Tibial artery (tissue), 4 donors: ENCODE measurements at places on chromosomes 3 and 15.

GRCh38 chr3:159458982-159459381 is 529.7 kb upstream of the IL12A start:
- no peak for DNase-seq
- H3K27ac ChIP-seq, result no peak overlapping the region
- H3K27me3 ChIP-seq, result no peaks in the 10 kb centered on the region
- H3K36me3 ChIP-seq, result no peaks in the 10 kb centered on the region
- no peaks in the 10 kb centered on the region for H3K4me1 ChIP-seq

GRCh38 chr15:60982249-60982910 is 246.7 kb downstream of the RORA start:
- no peak overlapping the region for H3K4me3 ChIP-seq
- no peaks in the 10 kb centered on the region for H3K27me3 ChIP-seq
- no peaks in the 10 kb centered on the region for H3K36me3 ChIP-seq

DNA sequence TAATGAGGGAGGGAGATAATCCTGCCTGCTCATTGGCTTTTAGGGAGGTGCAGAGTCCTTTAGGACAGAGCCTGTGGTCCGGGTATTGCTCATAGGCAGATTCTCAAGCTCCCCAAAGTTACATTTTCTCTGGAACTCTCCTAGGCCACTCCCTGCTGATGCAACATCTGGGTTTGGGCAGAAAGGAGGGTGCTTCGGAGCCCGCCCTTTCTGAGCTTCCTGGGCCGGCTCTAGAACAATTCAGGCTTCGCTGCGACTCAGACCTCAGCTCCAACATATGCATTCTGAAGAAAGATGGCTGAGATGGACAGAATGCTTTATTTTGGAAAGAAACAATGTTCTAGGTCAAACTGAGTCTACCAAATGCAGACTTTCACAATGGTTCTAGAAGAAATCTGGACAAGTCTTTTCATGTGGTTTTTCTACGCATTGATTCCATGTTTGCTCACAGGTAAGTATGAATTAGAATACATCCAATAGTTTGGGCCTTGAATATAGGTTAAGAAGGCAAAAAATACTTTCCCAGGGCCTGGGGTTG is at the start of gene IL20RB:
Gene IL20RB, plus strand, starts transcription at position 233 of the 538 bp plus-strand sequence. Its CDS starts 131 bp downstream, at position 364.
- H3K27ac ChIP-seq, result no peak within 1 kb of the TSS
- H3K36me3 ChIP-seq, result no peaks in the 10 kb centered on the region
- no peak within 1 kb of the TSS for H3K4me3 ChIP-seq
- H3K4me1 ChIP-seq, result no peaks in the 10 kb centered on the region

GRCh38 chr3:54882129-54882833 is 45.6 kb downstream of the LRTM1 start:
- no peak for DNase-seq
- no peaks in the 10 kb centered on the region for H3K4me1 ChIP-seq
- no peaks in the 10 kb centered on the region for H3K27me3 ChIP-seq
- no peak overlapping the region for H3K27ac ChIP-seq
- H3K4me3 ChIP-seq, result no peak overlapping the region

- H3K4me1 ChIP-seq, result no peaks in the 10 kb centered on the region
- no peak for DNase-seq
- H3K4me3 ChIP-seq, result no peak overlapping the region
- no peak overlapping the region for H3K27ac ChIP-seq
- H3K27me3 ChIP-seq, result peaks cover 18% of the 10 kb centered on the region
- no peaks in the 10 kb centered on the region for H3K36me3 ChIP-seq
Measured at GRCh38 chr3:197426121-197426566, 127.7 kb upstream of the DLG1 start.

GRCh38 chr3:39937874-39938273 is 128.5 kb downstream of the MYRIP start:
- no peak overlapping the region for H3K27ac ChIP-seq
- no peaks in the 10 kb centered on the region for H3K36me3 ChIP-seq
- DNase-seq, result no peak
- peaks cover 40% of the 10 kb centered on the region for H3K4me1 ChIP-seq
- H3K27me3 ChIP-seq, result no peaks in the 10 kb centered on the region

DNA sequence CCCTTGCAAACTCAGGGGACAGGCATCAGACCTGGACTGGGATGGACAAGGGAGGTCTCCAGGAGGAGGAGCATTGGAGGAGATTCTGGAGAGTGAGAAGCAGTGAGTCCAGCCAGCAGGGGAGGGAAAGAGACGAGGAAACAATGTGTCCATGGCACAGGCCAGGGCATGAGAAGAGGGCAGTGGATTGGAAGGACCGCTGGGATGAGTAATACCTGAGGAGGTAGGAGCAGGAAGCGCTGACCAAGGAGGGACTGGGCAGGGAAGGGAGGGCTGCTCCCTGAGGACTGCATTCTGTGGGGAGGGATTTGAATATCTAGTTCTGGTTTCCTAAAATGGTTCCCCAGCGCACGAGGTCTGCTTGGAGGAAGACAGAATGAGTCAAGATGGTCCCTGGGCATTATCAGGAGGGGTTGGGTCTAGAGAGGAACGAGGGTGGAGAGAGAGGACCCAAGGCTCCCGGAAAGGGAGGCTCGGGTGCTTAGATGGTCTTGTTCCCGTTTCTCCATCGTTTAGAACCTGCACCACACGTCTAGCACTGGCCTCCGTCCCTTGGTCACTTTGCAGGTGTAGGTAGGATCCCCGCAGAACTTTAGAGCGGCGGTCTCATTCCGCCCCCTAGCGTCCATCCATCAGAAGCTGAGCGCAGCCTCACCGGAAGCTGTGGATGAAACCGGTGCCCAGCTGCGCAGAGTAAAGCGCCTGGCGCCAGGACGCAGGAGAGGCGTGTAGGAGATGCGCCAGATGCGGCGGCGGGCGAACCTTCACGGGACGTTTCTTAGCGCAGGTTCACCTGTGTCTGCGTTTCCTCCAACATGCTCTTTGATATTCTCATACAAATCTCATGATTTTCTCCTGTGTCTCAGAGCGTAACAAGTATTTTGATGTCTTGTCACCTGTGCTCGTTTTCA is 190.7 kb upstream of the NDN start:
- no peak overlapping the region for H3K27ac ChIP-seq
- no peak for DNase-seq
- no peaks in the 10 kb centered on the region for H3K36me3 ChIP-seq
- H3K27me3 ChIP-seq, result no peaks in the 10 kb centered on the region
- no peaks in the 10 kb centered on the region for H3K4me1 ChIP-seq

GRCh38 chr15:70531576-70531975 is 231.8 kb downstream of the UACA start:
- no peaks in the 10 kb centered on the region for H3K4me1 ChIP-seq
- no peak for DNase-seq
- H3K27me3 ChIP-seq, result peaks cover 12% of the 10 kb centered on the region
- no peaks in the 10 kb centered on the region for H3K36me3 ChIP-seq
- no peak overlapping the region for H3K27ac ChIP-seq
- no peak overlapping the region for H3K4me3 ChIP-seq

DNA sequence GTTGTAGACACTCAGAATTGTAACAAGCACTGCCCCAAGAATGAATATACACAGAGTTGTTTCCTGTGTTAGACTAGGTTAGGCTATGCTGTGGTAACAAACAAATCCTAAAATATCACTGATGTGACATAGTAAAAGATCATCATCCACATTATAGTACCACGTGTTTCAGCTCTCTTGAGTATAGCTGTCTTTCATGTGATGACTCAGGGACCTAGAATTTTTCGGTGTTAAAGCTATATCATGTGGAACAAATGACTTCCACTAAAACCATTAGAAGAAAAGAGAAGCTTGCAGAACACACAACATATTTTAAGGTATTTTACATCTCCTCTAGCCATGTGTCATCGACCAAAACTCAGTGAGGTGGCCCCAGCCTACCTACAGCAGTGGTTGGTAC is 307.9 kb upstream of the RBMS3 start:
- H3K36me3 ChIP-seq, result no peaks in the 10 kb centered on the region
- no peak for DNase-seq
- H3K4me3 ChIP-seq, result no peak overlapping the region
- H3K4me1 ChIP-seq, result no peaks in the 10 kb centered on the region
- no peaks in the 10 kb centered on the region for H3K27me3 ChIP-seq

DNA sequence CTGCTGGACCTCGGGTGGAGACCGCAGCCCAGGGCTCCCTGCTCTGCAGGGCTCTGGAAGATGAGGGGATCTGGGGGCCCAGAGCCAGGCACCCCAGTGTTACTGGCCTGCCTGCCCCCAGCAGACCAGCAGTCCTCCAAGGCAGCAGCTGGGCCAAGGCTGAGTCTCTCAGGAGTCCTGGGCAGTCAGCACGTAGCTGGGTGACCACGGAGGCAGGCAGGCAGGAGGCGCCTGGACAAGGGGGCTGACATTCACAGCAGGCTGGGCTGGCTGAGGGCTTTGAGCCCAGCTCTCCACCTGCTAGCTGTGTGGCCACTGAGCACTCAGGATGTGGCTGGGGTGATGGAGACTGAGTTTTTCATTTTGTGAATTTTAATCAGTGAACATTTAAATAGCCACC is 67.9 kb downstream of the IQSEC1 start:
- H3K36me3 ChIP-seq, result no peaks in the 10 kb centered on the region
- H3K4me1 ChIP-seq, result no peaks in the 10 kb centered on the region
- H3K27me3 ChIP-seq, result no peaks in the 10 kb centered on the region
- DNase-seq, result no peak
- H3K27ac ChIP-seq, result no peak overlapping the region

DNA sequence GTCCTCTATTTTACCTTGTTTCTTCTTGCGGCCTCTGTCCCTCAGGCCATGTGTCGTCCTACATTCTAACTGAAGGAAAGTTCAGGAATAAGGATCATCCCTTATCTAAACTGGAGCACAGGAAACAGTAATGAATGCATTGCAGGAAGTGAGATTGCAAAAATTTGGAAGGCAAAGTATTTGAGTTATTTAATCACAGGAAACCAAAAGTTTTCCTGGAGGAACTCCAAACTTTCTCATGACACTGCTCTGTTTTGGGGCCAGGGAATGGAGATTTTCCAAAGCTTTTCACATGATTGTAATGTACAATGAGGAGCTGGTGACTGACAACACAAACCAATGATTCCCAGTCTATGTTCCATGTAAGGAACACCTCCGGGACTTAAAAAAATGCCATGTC is 57.8 kb upstream of the PLSCR4 start:
- no peaks in the 10 kb centered on the region for H3K36me3 ChIP-seq
- H3K27me3 ChIP-seq, result no peaks in the 10 kb centered on the region
- DNase-seq, result no peak
- H3K27ac ChIP-seq, result no peak overlapping the region
- no peak overlapping the region for H3K4me3 ChIP-seq

DNA sequence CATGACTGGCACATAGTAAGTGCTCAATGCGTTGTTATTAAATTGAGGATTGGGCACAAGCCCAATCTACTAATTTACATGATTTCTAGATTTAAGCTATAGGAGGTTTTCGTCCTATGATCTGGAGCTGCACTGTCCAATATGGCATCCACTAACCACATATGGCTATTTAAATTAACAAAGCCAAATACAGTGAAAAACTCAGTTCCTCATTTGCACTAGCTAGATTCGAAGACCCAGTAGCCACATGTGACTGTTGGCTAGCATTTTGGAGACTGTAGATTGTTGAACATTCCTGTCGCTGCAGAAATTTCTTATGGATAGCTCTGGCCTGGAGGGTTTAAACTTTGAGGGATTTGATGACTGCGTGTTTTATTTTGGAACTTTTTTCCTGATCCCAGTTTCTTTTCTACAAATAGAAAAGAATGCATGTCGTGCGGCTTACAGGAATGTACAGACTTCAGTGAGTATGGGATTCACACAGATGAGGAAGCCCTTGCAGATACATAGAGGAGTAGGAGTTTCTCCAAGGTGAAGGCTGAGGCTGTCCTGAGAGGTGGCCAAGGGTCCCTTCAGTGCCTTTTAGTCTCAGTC is 82.8 kb downstream of the SLCO3A1 start:
- H3K27me3 ChIP-seq, result no peaks in the 10 kb centered on the region
- no peak overlapping the region for H3K4me3 ChIP-seq
- H3K4me1 ChIP-seq, result peaks cover 45% of the 10 kb centered on the region
- peak overlapping the region; percentile 44 for H3K27ac ChIP-seq
- no peak for DNase-seq
- H3K36me3 ChIP-seq, result no peaks in the 10 kb centered on the region
